Stimulated activated CD4-positive, alpha-beta T cell treated with anti-CD3 and anti-CD28 coated beads, TNF-alpha, amount 100 ng/mL, for 48 hours (primary cell): ENCODE measurements at places on chromosomes 12 and 14.

DNA sequence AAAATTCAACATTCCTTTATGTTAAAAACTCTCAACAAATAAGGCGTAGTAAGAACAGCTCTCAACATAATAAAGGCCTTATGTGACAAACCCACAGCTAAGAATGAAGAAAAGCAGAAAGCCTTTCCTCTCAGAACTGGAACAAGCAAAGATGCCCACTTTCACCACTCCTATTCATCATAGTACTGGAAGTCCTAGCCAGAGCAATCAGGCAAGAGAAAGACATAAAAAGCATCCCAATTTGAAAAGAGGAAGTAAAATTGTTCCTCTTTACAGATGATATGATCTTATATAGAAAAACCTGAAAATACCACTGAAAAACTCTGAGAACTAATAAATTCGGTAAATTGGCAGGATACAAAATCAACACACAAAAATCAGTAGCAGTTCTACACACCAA is 52.1 kb downstream of the STON2 start:
- DNase-seq = no peak

DNA sequence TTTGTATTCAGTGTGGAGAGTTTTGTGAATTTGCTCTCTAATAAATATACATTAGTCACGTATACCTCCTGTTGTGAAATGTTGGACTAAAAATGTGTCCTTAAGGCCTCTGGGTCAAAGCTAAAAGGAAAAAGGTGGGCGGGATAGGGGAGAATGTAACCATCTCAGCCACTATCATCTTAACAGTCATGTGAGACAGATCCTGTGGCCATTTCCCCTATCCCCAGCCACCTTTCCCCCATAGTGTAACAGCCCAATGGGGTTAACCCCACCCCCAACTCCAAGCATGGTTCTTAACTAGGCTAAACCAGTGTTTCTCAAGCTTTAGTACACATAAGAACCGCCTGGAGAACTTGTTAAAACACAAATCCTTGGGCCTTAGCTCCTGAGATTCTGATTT is 6.5 kb upstream of the ITPR2 start:
- DNase-seq = no peak

DNA sequence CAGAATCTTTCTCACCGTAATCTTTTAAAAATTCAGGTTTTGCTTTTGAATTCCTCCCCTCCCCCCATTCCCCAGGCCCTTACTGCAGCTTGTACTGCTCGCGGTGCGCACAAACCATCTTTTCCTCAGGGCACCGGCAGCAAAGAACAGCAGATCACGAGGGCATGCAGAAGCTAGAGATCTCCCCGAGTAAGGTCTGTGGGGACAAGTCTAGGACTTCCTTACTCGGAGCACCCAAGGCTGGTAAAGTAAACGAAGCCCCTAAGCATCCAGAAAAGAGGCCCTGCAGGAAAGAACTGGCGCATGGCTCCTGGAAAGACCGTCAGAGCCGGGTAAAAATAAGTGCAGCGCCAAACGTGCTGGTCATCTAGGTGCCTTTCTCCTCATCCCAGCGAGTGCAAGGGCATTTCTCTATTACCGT is 727 bp downstream of the LDHB start:
- no peak for DNase-seq

DNA sequence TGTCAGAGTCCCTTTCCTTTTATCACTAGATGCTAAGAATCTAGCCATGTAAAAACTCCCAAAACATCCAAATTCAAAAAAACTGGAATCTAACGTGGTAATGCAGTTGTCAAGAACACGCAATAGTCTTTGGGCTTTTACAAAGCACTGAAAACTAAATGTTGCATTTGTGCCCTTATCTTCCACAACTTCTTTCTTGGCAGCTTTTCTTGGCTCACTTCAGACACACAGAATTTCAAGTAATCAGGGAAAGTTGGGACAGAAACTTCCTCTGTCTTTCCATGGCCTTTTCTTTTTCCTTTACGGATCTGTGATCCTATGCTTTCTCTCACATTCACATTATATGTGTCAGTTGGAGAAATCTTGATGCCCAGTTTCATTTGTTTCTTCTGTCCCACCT is 136.0 kb downstream of the CRADD start:
- no peak for DNase-seq
